ENCODE measurements at places on chromosomes 4 and X.

- no peak for DNase-seq
Measured at GRCh38 chrX:69107231-69107739, 58.0 kb downstream of the PJA1 start.

- no peak for DNase-seq
Measured at GRCh38 chrX:38342853-38343778, 9.3 kb upstream of the OTC start.

DNA sequence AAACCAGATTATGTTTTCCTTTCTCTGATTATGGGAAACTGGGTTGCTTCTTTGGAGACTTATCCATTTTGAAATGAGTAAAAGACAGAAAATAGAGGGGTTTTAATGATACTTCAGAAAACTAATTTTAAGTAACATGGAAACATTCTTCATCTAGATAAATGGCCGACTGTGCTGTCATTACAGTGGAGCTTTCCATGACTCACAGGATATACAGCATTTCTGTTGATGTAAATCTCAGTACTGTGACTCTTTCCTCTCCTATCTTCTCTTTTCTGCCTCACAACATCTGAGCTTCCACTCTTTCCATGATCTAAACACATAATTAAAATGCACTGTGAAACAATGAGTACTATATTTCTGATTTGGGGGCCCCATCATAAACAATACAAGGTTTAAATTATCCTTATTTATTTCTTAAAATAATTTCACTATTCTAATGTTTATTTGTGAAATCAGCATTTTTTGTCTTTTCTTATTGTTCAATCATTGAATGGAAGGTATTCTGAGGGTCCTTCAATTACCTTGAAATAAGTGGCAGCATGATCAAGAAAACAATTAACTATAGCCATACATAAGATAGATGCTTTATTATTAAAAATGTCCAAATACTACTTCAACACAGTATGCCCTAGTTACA is 19.3 kb downstream of the SEC24D start:
- DNase-seq, result no peak

- DNase-seq, result no peak
Measured at GRCh38 chr4:169846396-169846795, 88.7 kb upstream of the HPF1 start.

DNA sequence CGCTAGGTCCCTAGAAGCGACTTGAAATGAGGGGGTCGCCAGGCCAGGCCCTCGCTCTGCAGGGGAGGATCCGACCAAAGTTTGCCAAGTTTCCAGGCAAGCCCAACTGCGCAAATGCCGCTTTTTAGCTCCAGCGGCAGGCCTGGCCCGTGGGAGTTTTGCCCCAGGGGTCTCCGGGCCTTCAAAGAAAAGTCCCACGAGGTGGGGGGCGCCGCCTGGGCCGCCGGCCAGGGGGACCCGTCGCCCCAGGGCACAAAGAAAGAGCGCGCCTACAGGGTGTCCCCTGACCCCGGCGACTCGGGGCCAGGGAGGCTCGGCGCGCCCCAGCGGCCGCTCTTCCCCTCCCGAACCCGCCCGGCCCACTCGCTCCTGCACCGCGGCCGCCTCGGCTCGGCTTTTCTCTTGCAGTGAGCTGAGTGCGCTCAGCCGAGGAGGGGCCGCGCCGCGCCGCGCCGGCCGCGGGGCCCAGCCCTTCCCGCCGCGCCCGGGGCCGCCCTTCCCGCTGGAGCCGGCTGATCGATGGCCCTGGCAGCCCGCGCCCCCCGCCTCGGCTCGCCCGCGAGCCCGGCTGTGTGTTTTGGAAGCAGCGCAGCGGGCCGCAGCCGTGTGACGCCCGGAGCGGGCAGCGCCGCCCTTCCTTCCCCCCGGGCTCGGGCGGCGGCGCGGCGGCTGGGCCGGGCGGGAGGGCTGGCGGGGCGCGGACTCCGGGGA is 754 bp upstream of the KLF3 start:
- no peak for DNase-seq

DNA sequence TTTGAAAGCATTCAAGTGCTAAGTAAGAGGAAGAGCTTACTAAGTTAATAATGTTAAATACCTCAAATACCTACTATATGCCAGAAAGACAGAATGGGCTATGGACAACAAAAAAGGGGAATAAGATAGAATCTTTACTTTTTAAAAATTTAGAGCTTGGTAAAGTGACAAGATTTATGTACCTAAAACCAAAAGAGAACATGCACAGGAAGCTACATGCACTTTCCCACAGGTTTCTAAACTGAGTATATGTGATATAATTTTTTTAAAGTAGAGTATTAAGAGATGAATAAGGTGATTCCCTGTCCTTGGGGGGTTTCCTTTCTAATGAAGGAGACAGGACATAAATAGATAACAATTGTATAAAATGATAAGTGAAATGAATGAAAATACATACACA is 30.7 kb downstream of the SLC4A4 start:
- DNase-seq, result no peak

GRCh38 chrX:137031517-137032340 is 2.1 kb downstream of the GPR101 start:
- DNase-seq, result no peak

DNA sequence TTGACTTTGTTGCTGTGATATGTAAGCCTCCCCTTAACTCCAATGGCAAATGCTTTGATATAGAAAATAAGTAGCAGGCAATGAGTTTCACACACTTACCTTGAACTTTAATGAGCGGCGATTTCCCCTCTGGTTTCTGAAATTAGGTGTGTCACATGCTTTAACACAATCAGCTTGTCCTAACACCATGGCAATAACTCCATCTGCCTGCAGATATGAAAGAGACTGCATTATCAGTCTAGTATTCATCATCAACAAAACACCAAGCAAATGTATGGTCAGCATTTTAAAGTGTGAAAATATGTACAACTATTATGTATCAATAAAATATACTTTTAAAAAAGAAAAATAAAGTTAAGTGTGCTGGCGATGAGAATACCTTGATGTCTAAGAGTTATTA is 128.8 kb upstream of the FAM9B start:
- no peak for DNase-seq

DNA sequence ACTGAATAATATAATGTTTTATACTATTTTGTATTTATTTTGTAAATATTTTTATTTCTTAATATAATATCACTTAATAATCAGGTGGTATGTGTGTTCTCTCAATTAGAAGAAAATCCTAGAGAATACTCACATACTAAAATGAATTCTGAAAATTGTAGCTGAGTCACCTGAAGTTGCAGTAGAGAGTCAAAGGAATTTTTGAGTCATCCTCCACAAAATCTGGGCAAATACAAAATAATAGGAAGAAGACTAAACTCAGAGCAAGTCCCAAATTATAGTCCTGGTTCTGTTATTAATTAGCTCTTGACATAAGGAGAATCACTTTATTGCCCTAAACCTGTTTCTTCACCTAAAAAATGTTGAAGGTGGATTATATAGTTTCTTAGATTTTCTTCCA is 57.8 kb downstream of the SPATA4 start:
- no peak for DNase-seq

DNA sequence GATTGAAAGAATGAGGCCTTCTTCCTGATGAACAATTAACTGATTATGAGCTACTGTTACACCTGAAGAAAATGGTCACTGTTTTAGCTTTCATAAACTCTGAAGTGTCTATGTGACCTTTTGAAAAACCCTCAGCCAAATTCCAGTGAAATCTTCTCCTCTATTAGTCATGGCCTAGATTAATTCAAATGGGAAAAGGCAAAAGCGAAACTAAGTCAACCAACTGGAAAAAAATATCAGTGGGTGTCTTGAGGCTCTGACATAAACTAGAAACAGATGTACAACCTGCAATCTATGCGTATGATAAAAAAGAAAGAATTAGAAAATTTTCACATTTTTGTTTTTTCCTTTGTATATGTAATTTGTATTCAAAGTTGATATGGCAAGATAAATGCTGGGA is 169.4 kb upstream of the BANK1 start:
- no peak for DNase-seq

GRCh38 chr4:185457136-185457535 is 14.4 kb downstream of the CCDC110 start:
- no peak for DNase-seq

- no peak for DNase-seq
Measured at GRCh38 chr4:126627255-126627654, 1005.5 kb upstream of the INTU start.

DNA sequence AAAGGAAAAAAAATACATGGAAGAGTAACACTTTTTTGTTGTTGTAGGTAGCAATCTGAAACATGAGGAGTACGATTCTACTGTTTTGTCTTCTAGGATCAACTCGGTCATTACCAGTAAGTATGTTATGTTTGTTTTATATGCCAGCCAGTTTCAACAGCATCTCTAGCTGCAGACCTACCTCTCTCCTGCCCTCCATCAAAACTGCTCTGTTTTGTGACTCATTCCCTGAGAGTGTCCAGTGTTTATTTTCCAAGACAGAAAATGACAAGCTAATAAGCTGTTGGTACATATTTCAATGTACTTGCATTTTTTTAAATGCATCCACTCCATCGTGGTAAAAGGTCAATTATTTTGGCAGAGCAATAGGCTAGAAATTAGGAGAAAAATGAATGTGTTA is 347 bp downstream of the AMTN start:
- no peak for DNase-seq

DNA sequence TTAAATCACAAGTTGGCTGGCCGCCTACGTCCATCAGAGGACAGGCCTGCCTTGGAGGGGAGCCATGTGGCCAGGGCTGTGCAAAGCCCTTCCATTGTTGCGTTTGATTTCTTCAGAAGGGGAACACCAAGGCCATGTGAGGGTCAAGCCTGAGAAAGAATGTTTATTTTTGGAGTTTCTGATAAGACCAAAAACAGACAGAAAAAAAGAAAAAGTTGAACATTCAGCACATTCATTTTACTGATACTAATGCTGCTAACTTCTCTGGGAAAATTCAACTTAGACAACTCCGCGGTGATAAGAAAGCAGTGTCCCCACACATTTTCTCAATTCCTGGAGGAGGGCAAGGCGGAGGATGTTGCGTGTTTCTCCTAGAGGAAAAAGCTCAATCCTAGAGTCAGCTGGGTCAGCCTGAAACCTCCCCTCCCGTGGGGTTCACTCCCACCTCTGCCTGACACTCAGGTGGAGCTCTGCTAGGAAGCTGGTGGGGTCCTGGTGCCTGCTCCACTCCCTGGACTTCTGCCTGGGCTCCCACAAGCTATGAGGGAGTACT is 63.5 kb downstream of the ANAPC4 start:
- DNase-seq, result no peak

DNA sequence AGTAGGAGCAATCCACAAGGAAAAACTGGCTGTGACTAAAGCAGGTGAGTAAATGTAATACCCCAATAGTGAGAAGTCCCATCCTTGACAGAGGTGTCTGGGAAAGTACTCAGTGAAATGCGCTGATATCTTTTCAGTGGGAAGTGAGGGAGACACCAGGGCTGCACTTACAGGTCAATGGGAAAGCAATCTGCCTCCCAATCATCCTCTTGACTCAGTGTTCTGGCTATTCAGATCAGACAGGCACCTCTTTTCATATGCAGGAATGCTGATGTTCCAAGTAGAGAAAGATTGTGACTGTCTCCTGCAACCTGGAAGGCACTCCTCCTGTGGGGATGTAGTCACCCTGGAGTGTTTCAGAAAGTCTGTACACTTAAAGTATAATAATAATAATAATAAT is 39.9 kb upstream of the SPIN2A start:
- no peak for DNase-seq

DNA sequence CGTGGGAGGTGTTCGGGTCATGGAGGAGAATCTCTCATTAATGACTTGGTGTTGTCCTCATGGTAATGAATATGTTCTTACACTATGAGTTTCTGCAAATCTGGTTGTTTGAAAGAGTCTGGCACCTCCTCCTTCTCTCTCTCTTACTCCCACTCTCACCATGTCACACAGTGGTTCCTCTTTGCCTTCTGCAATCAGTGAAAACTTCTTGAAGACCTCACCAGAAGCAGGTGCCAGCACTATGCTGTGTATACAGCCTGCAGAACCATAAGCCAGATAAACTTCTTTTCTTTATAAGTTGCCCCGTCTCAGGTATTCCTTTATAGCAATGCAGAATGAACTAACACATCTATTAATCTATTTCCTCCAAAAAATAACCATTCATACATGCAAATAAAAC is 275.0 kb downstream of the ANTXR2 start:
- no peak for DNase-seq

GRCh38 chrX:42818151-42818921 is 40.4 kb upstream of the PPP1R2C start:
- DNase-seq, result no peak

DNA sequence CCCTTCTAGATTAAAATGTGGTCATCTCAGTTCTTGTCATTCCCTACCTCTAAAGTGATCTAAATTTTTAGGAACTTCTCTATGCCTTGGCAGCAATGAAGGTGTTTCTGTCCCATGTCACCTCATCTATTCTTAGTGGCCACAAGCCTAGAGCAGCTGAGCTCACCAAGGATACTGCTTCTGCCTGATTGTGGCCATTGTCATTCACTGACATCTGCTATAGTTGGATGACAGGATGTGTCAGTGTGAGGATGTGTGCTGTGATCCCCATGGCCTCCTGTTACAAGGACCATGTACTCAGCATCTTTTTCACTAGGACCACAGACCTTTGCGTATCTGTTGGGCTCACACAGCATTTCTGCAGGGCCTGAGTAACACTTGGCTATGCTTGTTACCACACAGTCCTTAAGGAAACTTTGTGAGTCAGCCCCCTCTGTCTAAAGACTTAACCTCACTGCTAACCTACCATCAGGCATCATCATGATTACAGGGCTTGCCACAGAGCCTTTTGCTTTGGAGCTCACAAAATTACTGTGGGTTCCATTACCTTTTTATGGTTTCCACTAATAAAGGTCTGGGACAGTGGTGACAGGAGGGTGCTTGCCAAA is 421.0 kb downstream of the ADAM29 start:
- DNase-seq, result no peak

DNA sequence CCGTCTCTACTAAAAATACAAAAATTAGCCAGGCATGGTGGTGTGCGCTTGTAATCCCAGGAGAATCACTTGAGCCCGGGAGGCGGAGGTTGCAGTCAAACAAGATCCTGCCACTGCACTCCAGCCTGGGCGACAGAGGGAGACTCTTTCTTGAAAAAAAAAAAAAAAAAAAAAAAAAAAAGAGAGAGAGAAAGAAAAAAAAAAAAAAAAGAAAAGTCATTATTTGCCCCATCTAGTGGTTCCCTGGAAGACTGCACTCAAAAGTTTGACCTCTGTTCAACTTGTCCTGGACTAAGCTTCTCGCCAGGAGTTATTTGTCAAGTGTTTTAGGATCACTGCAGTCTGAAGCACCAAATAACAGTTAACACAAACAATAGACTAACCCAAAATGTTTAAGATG is 45.3 kb upstream of the KCTD8 start:
- no peak for DNase-seq

DNA sequence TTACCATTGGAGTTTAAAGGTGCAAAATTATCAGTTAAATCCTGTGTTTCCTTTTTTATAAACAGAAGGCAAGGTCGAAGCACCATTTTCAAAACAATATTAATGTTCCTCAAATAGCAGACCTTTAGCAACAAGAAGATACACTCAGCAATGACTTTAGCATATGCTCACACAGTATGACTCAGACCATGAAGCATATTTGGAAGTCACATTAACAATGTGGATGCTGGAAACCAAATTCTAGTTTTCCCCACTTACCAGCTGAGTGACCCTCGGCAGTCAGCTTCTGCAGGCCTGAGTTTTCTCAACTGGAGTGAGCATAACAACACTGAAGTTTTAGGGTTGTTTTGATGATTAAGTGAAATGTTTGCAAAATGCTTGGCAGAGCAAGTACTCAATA is 130.5 kb downstream of the ANK2 start:
- no peak for DNase-seq

Data from GDM1 (cell line).